ENCODE measurements at places on chromosomes 1 and 21.
A peak's percentile ranks its signal among the peaks of the same experiment; 100 is the strongest.

DNA sequence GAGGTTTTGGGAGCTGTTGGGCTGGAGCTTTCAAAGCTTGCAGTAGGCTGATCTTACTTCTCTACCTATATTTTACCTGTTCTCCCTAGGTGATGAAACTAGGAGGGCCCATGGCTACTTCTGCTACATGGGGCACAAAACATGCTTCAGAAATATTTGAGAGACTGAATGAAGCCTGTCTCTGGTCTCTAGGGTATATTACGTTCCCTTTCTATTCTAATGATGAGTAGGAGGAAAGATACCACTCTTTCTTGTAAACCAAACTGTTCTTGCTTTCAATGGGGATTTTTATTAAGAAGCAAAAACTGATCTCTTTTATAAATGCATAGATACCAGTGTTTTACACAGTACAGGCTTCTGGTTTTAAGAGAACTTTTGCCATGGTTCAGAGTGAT is 103.1 kb downstream of the GALNT2 start:
- DNase-seq = no peak

- DNase-seq = no peak
Observed at GRCh38 chr1:214009423-214010196, 21.8 kb downstream of the PROX1 start.

DNA sequence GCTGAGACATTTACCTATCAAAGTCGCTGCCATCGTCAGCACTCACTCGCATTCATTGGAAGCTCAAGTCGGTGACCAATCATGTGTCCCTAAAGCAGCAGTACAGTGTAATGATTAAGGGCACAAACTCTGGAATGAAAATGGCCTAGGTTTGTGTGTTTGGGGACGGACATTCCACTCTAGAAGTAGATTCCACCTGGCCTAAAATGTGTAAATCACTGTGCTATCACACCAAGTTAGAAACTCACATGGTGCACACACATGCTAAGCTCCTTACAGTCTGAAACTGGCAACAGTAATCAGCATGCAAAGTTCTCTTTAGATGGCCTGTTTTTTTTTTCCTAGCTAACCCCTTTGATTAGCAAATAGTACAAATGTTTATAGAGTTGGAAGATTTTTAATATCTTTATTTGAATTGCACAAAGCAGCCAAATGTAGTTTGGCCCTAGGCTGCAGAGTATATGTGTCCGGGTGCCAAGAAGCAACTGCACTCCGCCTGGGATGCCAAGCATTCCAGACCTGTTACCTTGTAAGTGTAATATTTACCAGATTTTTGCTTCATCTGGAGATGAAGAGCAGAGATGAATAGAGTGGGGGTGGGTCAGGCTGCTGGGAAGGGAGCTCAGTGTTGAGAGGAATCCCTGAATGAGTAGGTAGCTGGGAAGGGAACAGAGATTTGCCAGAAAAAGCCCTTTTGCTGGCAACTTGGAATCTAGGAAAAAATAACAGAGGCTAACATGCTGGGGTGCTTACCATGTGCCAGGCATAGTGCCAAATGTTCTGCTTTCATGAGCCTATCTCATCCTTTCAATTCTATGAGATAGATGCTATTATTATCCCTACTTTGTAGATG is 35.2 kb downstream of the TGFB2 start:
- DNase-seq = peak; percentile 74

GRCh38 chr1:246302711-246303317 is 204.3 kb downstream of the SMYD3 start:
- DNase-seq = no peak

DNA sequence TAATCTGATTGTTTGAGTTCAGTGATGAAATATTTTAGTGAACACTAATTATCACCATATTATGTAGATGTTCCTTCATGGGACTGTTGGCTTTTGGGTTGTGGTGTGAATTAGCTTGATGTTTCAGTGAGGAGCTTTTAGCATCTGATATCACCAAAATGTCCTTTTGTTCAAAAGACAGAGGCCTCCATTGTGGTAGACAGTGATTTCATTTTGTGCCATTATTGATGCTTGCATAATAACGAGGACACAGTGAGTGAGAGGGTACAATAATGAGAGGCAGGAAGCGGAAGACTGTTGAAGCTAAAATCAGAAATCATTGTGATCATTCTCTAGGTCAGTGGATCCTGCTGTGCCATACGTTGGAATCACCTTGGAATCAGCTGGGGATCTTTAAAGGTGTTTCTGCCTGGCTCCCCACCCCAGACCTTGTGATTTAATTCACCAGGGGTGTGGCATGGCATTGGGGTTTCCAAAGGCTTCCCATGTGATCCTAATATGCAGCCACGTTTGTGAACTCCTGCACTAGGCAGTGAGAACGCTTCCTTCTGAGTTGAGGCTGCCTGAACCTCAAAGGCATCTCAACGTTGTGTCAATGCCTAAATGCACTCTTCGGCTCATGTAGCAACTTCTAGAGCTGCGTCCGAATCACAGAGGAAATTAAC is 82.1 kb upstream of the KIF1B start:
- no peak for DNase-seq

GRCh38 chr21:40839521-40839920 is 7.4 kb downstream of the DSCAM start:
- DNase-seq = no peak

- no peak for DNase-seq
Observed at GRCh38 chr21:46114963-46115362, 17.1 kb downstream of the COL6A2 start.

- no peak for DNase-seq
Observed at GRCh38 chr21:34639250-34639649, 24.3 kb upstream of the RCAN1 start.

DNA sequence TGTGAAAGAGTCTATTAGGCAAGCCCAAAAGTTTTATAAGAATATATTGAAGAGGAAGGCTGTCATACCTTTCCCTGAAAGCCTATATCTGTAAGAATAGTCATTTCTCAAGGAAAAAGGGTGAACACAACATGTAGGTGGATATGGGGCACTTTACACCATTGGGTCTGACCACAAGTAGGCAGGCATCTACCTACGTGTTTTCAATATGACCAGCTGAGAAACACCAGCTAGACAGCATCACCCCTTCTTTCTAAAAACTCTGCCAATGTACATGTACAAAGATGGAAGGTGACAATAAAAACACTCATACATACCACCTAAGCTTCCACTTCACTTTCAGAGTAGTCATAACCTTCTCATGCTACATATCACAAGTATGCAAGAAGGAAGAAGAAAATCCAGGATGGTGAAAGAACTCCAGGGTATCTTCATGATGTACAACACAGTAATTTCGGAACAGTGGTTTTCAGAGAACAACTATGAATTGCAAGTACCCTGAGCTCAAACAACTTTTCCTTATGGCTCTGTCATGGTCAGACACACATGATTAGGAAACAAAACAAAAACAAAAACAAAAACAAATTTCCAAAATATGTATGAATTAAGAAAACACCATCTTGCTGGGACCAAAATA is 98.5 kb upstream of the ADGRL2 start:
- no peak for DNase-seq

GRCh38 chr1:201468501-201468843 is 516 bp downstream of the PHLDA3 start:
- no peak for DNase-seq

- DNase-seq = no peak
Observed at GRCh38 chr1:90716243-90716551, 905 bp downstream of the BARHL2 start.

GRCh38 chr1:240618946-240619345 is 7.0 kb upstream of the GREM2 start:
- DNase-seq = no peak

DNA sequence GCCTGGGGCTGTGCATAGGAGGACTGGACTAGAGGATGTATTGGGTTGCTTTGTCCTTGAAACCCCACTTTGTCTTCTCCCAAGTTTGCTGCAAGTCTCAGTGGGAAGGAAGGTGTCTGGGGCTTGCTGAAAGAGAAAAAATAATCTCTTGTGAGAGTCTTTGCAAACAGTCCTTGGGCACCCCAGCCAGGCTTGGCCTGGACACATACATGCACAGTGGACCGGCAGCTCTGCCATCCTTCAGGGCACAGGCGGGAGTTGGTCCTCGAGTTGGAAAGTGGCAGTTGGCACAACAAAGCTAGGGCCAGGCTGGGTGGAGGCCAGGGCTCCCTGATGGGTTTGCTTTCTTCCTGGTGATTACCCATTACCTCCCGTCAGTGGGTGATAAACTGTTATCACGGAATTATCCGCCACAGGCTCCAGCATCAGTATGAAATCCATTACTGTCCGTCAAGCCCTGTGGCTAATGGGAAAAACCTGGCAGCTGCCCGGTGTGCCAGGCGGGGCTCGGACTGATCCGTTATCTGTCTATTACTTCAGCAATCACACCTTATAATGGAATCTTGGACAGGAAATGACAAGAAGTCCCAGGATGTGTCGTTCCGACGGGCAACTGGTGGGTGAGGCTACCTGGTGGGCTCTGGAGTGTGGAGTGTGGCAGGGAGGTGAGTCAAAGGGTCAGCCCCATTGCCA is 265.7 kb downstream of the GRIK3 start:
- DNase-seq = no peak

- no peak for DNase-seq
Observed at GRCh38 chr1:228151180-228151925, 1.6 kb downstream of the GJC2 start.

DNA sequence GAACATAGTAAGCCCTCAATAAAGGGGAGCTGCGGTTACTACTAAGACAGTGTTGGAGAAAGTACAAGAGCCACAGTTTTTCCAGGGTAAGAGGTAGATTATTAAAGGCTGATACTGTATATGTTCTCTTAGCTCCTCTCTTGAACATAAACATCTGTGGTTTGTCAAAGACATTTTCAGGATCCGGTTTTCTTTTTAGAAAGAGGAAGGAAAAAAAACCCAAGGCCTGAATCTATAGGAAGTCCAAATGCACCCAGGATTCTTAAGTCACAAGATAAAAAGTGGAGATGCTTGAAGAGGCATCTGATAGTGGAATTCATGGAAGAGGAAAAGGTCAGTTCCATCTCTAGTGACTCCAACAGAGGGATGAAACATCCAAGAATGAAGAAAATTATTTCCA is 24.6 kb upstream of the SLC45A3 start:
- DNase-seq = no peak

GRCh38 chr1:72432645-72433267 is 150.4 kb upstream of the NEGR1 start:
- DNase-seq = no peak

GRCh38 chr1:118334506-118334905 is 149.5 kb upstream of the SPAG17 start:
- DNase-seq = no peak

- peak; percentile 5 for DNase-seq
Observed at GRCh38 chr21:16908077-16908476, 604.8 kb upstream of the CXADR start.

- DNase-seq = peak; percentile 64
Observed at GRCh38 chr1:164786980-164787833, 228.2 kb downstream of the PBX1 start.

- DNase-seq = no peak
Observed at GRCh38 chr1:151807766-151808165, 2.5 kb upstream of the LINGO4 start.

- no peak for DNase-seq
Observed at GRCh38 chr1:28506907-28507246, 1.0 kb downstream of the RCC1 start.

- DNase-seq = no peak
Observed at GRCh38 chr1:184158896-184159681, 107.6 kb downstream of the TSEN15 start.

DNA sequence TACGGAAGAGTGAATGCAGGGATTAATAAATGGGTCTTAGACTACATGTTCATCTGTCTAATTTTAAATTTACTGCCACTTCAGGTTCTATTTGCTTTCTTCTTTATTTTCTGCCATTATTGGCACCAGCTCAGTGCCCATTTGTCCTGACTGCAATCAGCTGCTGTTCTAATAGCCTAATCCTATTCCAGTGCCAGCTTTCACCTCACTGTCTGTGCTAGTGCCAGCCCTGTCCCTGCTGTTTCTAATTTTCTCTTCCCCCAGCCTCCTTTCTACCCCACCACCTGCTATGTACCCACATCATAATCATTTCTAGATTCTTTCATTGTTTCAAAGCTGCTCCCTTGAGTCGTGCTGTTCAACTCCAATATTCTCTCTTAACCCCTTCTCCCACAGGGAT is 86.4 kb downstream of the KCNK1 start:
- DNase-seq = no peak

GRCh38 chr1:178533121-178533946 is 20.4 kb downstream of the TEX35 start:
- DNase-seq = no peak

GRCh38 chr1:110135246-110135645 is 15.0 kb upstream of the SLC6A17 start:
- no peak for DNase-seq

DNA sequence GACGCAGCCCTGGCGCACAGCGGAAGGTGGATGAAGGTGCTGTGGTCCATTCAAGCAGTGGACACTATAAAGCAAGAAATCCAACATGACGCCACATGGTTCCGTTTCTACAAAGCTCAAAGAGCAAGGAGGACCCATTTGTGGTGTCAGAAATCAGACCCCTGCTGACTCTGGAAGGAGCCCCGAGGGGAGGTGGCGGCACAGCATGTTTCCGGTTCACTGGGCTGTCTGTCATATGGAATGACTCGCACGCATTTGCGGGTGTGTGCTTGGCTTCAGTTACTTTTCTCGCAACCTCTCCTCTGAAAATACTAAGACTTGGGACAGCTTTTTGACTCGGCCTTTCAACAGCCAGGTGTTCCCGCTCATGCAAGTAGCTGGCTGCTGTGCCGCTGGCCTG is 29.1 kb upstream of the LRRC47 start:
- DNase-seq = no peak

- no peak for DNase-seq
Observed at GRCh38 chr1:119435052-119435451, 20.1 kb downstream of the HSD3B2 start.

DNA sequence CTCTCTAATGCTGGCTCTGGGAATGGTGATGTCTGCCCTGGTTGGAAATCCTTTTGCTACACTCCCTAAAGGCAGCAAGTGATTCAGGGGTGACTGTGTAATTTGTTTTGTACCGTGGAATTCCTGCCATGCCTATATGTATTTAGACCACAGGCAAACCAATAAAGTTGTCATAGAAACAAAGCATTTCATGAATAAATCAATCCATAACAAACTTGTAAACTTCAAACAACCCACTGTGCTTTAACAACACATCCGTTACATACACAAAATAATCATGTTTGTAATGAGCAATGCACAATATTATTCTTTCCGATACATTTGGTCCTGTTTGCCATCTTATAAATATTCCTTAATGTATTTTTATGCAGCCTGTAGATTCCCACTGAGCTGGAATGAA is 330.3 kb upstream of the SNX7 start:
- no peak for DNase-seq

Data from HTR-8/SVneo (cell line).